Neural crest cell (in vitro differentiated cells): ENCODE measurements at places on chromosomes 16 and 17. TPM values are rescaled to one million over a fixed set of nuclear protein-coding genes. Genes with fewer than 3 reads are reported as not detected.

DNA sequence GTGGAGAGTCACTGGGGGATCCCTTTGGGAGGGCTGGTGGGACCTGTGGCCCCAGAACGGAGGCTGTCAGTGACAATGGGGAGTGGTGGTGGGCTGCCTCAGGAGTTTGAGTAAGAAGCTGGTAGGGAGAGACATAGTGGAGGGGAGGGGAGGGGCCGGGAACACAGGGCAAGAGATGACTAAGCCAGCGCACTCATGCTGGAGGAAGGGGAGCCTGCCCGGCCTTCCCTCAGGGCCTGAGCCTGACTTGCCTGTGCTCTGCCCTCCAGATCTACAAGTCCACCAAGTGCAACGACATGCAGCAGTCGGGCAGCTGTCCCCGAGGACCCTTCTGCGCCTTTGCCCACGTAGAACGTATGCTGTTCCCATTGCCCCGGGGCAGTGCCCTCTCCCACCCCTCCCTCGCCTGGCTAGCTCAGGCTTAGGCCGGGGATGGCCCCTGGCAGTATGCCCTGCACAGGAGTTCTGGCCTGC lies 29.3 kb downstream of the UNC13D start:
- no peak for DNase-seq

The CARD14 gene
- 1.3 and 1.7 TPM in 2 replicates for total RNA-seq

DNA sequence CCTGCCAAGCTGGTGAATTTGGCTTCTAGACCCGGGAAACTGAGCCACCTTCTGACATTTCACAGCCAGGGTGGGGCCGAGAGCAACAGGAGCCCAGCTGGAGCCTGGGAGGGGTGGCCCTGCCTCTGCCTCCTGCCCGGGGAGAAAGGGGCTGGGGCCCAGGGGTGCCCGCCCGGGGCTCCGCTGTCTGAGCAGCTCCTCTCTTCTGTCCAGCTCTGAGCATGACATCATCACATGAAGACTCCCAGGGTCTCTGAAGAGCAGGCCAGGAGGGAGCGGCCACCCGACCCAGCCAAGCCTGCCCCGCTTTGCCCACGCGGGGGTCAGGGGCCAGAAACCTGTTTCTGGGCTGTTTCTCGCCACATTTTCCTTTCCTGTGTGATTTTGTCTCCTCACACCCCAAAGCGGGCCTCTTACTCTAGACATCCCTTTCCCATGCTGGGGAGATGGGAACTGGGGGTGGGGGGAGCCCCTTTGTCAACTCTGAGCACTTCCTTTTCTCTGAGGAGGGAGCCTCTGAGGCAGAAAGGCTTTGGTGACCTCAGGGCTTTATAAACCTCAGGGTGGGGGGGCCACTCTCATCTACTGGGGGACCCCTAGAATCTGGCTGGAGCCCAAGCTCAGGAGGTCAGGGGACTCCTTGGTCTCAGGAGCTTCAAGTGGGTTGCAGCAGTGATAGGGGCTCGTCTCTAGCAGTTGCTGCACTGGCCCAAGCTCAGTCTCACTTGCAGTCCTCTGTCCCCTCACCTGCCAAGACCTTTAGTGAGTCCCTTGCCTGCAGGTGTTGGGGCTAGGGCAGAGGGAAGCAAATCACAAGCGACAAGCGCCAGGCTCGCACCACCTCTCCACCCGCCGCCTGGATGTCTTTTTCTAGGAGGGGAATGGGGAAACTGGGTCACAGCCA lies 7.6 kb downstream of the UBALD2 start:
- DNase-seq = no peak

The HP gene
- total RNA-seq = not detected in 2 replicates

GRCh38 chr17:78780335-78780734 lies 1.7 kb downstream of the CYTH1 start:
- no peak for DNase-seq

DNA sequence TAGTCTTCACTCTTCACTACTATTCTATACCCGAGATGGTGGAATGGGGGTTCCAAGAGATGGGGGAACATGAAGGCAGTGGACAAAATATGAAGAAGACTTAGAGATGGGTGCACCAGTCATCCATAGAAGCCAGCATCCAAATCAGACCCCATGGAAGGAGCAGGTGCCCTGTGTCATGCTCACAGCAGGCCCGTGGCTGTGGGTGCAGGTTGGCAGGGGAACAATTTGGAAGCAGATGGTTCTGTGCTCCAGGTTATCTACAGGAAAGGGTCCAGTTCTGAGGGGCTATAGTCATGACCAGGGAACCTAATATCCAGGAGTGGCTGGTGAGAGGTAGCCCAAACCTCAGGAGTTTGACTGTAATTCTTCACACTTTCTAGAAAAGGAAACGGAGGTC lies 9.6 kb upstream of the LPCAT2 start:
- DNase-seq = no peak

DNA sequence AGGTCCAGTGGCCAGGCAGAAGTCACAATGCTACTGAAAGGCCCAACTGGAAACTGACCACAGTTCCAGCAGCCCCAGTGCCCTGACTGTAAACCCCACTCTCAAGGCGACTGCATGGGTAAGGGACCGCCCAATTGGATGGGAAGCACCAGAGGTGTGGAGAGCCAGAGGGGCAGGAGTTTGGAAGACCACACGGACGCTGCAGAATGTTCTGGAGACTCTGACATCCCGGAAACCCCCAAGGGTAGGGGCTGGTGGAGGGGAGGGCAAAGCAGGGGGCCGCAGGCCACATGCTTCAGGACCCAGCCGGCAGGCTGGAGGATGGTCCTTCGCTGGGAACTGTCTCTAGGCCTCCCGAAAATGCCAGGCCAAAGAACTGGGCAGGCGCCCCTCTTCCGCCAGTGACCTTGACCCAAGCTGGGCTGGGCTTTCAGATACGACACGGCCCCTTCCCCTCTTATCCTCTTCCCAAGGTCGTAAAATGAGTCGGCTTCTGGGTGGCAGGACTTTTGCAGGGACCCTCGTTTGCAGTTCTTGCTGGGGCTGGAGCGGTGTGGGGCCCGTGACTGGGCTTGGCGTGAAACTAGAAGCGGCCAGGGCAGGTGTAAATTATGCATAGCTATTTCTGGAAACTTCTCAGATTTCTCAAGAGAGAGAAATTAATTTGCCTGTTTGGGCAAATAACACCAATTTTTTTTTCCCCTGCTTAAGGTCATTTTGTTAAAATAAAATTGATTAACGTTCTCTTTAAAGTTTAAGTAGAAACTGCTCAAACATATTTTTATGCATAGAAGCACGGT lies 110.2 kb downstream of the C16orf78 start:
- no peak for DNase-seq

The KRTAP4-4 gene
- total RNA-seq = not detected in 2 replicates

- DNase-seq = no peak
Observed at GRCh38 chr17:80802626-80803450, 188.8 kb upstream of the CHMP6 start.

- DNase-seq = no peak
Observed at GRCh38 chr17:50181591-50182560, 16.1 kb downstream of the SGCA start.

DNA sequence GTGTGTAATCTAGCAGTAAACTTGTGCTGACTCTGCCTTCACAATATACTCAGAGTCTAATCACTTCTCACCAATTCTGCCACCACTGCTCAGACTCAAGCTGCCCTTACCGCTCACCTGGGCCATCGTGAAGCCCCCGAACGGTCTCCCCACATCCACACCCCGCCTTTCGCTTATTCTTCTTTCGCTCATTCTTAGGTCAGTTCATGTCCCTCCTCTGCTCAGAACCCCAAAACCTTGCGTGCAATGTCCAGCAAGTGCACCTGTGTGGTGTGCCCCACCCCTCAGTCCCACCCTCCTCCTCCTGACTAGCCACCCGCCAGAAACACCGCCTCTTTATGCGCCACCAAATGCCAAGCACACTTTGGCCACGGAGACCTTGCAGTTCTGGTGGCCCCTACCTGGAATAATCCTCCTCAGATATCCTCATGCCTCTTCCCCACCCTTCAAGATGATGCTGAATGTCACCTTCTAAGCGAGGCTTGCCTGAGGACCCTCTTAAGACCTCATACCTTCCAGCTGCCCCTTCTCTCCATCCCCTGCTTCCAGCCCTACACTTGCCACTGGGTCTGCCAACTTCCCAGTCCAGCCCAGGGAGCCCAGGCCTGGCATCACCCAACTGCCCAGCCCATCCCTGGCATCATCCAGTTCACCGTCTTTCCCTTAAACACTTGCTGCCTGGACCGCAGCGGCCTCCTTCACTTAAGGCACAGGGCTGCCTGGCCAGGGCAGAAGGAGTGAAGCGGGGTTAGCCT lies 34.3 kb upstream of the RBFOX3 start:
- no peak for DNase-seq

- DNase-seq = no peak
Observed at GRCh38 chr16:29230671-29231096, 175.8 kb downstream of the NPIPB11 start.

DNA sequence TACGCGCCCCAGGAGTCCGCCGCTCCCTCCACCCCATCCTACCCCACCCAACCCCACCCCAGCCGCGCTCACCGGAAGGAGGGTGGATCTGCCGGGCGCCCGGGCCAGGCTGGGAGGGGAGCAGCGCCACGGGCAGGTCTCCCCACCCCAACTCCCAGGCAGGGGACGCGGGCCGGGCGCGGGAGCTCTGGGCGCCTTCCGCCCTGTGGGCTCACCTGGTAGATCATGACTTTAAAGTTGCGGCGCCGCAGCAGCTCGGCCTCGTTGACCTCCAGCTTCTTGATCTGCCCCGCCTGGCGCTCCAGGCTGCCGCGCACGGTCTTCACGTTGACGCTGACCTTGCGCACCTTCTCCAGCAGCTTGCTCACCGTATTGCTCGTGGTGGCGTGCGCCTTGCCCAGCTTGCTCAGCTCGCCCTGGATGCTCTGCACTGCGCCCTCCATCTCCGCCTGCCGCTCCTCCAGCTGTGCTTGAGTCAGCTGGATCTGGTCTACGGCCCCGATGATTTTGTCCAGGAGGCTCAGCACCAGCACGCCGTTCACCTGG lies 571 bp downstream of the CAVIN1 start:
- DNase-seq = no peak
